NCI-H2107 (cell line): ENCODE measurements at places on chromosomes 3 and 15.

DNA sequence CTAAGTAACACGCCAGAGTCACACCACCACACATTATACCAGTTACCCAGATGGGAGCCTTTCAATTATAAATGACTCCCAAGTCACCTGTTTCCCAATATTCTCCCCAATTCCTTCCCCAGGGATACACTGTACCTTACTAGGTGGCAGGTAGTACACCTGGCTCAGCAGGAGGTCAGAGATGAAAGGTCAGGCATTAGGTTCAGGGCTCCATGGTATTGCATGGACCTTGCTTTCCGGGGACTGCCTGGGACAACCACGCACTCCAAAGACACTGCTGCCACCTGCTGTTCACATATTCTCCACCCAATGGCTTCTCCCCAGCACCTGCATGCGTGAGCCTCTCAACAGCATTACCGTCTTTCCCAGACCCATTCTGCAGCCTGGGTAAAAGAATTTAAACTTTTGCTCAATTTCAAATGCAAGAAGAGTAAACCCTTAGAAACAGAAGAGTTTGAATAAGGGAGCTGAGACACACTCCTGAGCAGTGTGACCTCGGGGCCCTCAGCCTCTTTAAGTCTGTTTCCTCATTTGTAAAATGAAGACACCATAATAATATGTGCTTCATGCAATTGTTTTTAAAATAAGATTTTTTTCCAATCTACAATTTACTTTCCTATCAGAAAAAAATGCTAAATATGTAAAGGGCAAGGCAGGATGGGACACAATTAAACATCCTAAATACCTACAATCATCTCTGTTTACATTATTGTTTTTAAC, 28.0 kb upstream of the LACTB start:
- no peak for DNase-seq

DNA sequence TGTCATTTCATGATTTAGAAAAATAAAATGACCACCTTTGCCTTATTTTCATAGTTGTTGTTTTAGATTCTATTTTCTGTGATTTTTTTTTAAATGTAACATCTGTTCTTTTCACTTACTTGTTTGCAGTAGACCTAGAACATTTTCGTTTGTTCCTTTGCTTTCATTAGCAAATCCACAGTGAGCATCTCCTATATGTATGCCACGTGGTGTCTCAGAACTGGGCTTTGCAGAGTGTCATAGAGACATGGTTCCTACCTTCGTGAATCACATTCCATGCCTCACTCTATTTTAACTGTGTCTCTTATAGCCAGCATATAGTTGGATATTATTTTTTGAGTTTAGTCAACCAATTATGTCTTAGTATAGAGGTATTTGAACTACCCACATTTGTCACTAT, 118.2 kb downstream of the KLF13 start:
- DNase-seq, result no peak

- no peak for DNase-seq
Observed at GRCh38 chr3:14301558-14301957, 100.8 kb upstream of the SLC6A6 start.

GRCh38 chr3:157067114-157067513, 92.8 kb downstream of the CCNL1 start:
- no peak for DNase-seq
